ENCODE measurements at places on chromosomes 12 and 14.
A peak's percentile ranks its signal among the peaks of the same experiment; 100 is the strongest.

DNA sequence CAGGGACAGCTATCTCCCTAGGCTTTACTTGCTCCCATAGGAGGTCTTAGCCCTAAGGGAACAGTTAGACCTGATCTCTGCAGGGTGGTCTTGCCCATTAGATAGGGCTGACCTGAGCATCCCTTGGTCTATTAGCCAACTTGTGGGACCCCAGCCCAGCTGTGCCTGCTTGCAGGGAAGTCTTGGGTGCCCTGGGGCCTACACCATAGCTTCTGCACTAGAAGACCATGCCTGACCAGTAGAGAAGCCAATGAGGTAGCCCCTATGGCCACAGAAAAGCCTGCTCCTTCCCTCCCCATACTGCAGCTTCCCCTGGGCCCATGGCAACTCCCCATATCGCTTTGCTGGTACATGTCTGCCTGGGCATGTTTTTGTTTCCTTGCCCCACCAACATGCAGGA lies 1049.1 kb downstream of the TRHDE start:
- DNase-seq: no peak

GRCh38 chr14:42112108-42112507 lies 505.4 kb downstream of the LRFN5 start:
- DNase-seq: no peak

DNA sequence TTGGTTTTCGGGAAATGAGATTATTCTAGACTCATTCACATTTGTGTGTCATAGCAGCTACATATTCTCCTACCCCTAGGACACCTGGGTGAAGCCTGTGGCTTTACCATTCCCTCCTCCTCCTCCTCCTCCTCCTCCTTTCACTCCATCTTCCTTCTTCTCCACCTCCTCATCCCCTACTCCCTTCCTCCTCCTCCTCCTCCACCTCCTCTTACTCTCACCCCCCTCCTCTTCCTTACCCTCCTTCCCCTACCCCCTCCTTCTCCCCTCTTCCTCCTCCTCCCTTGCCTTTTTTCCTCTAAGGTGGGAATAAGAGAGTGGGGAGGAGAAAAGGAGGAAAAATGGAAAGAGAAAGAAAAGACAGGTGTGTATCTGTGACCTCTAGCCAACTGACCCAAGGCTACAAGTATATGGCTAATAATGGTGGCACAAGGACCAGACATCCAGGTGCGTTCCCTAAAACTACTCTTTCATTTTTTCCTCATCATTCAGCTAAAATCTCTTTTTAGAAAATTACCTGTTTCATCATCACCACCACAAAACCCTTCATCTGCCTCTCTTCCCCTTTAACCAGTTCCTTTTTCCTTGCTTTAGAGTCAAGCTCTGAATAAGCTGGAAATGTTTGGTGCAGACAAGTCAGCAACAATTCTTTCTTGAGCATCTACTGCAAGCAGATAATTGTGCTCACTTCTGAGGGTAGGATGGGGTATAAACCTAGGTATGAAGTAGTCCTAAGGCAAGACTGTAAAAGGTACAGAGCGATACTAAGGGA lies 149.8 kb upstream of the FOXN3 start:
- no peak for DNase-seq

DNA sequence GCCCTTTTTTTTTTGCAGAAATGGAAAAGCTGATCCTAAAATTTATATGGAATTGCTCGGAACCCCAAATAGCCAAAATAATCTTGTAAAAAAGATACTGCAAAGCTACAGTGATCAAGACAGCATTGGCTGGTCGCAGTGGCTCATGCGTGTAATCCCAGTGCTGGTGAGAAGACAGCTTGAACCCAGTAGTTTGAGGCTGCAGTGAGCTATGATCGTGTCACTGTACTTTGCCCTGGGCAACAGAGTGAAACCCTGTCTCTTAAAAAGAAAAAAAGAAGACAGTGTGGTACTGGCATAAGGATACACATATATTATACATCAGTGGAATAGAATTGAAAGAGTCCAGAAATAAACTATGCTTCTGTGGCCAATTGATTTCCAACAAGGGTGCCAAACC lies 5.4 kb downstream of the ITGB7 start:
- no peak for DNase-seq

DNA sequence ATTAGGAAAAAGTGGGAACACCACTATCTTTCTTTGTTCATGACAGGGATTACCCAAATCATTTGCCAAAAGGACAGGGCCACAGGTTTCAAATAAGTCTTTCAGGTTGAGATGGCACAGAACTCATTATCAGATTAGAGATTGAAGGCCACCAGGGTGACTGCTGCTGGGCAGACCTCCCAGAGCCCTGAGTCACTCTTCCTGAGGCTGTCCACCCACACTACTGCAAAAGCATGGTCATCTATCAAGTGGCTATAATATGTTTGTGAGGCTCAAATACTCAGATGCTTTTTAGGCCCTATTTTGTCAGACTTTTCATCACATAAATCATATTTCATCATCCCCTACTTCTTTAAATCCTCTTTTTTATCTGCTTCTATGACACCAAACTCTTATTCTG lies 155.3 kb upstream of the CCDC196 start:
- DNase-seq: no peak

- DNase-seq: no peak
These were observed 136.4 kb downstream of the SLC35F4 start for GRCh38 chr14:57729208-57730187.

- no peak for DNase-seq
These were observed 4.1 kb downstream of the SLC6A12 start for GRCh38 chr12:209851-210250.

DNA sequence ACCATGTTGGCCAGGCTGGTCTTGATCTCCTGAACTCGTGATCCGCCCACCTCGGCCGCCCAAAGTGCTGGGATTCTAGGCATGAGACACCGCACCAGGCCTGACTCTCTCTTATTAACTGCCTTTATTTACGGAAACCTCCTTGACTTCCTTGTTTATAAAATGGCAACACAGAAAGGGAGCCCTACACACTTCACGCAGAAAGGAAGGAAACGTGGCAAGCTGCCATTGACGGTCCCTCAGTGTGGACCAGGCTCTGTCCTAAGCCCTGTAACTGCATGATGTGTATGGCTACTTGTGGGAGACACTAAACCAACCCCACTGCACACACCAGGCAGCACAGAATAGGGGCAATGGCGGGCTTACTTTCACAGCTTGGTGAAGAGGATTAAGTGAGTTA lies 11.7 kb downstream of the CINP start:
- DNase-seq: no peak

GRCh38 chr12:67155863-67156262 lies 113.3 kb upstream of the CAND1 start:
- DNase-seq: no peak

DNA sequence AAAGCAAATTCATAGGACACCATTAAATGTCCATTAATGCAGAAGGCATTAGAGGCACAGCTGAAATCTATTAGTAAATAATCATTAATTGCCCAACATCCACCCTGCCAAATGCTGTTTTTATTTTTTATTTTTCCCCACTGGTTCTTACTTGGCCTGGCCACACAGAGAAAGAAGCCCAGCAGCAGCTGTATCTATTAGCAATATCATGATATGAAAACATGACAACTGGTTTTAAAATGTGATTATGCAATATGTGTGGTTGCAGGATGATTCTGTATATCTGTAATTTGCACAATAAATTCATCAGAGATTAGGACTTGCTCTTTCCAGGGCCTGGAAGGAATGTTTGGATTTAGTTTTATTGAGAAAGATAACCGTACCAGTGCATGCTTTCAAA lies 44.9 kb downstream of the SIX6 start:
- no peak for DNase-seq

GRCh38 chr12:73531752-73532151 lies 1005.9 kb upstream of the ATXN7L3B start:
- no peak for DNase-seq

- no peak for DNase-seq
These were observed 211.8 kb downstream of the ANO2 start for GRCh38 chr12:5733136-5733755.

- no peak for DNase-seq
These were observed 91.9 kb upstream of the RESF1 start for GRCh38 chr12:31867292-31867691.

- no peak for DNase-seq
These were observed 175.2 kb upstream of the GRIN2B start for GRCh38 chr12:14156606-14157005.

- no peak for DNase-seq
These were observed 77.2 kb downstream of the C2CD5 start for GRCh38 chr12:22467190-22467589.

DNA sequence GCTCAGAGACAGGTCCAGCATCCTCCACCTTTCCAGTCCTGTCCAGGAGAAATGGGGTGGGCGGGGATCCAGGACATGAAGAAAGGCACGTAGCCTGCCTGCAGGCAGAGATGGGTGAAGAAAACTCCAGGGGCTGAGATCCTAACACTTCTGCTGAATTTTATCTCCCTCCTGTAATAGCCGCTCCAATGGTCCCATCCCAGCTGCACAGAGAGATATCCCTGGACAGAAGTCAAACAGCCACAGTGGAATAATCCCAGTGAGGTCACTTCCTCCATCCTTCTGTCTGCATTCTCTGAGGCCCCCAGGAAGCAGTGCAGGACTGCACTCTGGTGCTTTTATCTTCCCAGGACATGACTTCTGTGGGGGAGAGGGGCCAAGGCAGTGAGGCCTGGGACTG lies 26.3 kb downstream of the KRT18 start:
- DNase-seq: peak; percentile 30

GRCh38 chr12:71686658-71687025 lies 760 bp downstream of the TMEM19 start:
- DNase-seq: no peak

GRCh38 chr12:6775185-6776174 lies 3.2 kb downstream of the LAG3 start:
- no peak for DNase-seq

DNA sequence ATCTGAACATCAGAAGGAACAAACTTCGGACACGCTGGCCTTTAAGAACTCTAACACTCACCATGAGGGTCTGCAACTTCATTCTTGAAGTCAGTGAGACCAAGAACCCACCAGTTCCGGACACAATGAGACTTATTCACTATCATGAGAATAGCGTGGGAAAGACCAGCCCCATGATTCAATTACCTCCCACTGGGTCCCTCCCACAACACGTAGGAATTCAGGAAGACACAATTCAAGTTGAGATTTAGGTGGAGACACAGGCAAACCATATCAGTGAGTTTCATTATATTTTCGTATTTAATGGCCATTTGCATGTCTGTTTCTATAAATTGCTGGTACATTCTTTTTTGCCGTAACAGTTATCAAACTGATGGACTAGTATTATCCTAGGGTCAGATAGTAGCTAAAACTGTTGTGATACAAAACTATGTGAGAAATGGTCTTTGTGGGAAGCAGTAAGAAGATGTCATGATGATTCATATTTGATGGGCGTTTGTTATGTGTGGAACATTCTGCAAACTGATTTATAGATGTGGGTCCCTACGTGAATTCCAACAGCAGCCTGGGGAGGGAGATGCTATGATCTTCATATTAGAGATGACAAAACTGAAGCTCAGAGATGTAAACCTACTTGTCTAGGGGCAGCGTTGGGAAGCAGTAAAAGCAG lies 282.4 kb upstream of the TMEM132C start:
- DNase-seq: no peak

DNA sequence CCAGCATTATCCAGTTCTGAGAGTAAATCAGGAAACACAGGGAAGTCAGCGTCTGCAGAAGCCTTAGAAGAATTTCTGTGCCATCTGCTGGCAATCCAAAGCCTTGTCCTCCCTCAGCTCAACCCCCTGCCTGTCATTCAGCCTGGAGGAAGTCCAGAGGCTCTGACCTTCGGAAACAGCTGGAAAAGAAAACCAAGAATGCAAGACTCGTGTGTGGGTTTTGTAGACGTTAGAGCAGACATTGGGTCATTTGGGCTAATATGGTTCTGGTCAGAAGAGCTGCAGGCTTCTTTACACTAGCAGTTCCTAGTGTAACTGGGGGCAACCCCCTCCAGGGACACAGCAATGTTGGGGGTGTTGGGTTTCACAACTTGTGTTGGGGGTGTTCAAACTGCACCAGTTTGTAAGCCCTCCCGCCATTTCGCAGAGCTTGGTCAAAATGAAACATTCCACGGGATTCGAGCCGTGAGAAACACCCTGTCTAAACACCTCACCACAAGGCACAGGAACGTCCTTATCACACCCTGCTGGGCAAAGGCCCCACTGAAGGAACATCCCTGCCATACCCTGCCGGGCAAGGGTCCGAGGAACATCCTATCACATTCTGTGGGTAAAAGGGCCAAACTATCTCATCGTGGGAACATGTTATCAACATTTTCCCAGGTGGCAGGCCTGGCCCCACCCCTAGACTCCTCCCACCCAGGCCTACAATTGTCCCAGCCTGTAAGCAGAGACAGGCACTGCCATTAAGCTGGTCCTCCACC lies 21.0 kb upstream of the SERPINA4 start:
- DNase-seq: no peak

DNA sequence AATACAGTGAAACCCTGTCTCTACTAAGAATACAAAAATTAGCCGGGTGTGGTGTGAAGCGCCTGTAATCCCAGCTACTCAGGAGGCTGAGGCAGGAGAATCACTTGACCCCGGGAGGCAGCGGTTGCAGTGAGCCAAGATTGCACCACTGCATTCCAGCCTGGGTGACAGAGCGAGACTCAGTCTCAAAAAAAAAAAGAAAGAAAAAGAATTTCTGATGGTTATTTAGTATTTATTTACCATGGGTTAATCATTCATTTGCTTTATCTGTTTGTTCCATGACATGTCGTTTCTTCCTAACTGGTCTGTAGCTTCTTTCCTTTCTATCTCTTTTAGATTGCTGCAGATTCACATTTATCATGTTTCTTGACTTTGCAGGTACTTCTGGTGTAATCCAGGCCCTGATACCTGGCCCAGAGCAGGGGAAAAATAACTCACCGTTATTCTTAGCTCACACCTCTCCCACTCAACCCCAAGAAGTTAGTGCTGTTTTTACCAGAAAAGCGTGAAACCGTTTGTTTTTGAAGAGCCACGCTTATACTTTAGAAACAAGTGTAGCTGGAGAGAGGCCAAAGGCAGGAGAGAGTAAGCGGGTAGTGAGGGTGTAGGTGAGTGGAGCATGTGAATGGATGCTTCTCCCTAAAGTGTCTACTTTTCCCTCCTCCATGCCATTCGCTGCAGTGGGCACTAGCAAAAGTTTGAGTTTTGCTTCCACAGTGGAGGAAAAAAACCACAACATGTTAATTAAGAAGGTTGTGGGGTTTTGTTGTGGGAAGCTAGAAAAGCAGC lies 45.4 kb downstream of the SRGAP1 start:
- no peak for DNase-seq

GRCh38 chr14:104644656-104645378 lies 40.2 kb upstream of the TMEM179 start:
- no peak for DNase-seq

DNA sequence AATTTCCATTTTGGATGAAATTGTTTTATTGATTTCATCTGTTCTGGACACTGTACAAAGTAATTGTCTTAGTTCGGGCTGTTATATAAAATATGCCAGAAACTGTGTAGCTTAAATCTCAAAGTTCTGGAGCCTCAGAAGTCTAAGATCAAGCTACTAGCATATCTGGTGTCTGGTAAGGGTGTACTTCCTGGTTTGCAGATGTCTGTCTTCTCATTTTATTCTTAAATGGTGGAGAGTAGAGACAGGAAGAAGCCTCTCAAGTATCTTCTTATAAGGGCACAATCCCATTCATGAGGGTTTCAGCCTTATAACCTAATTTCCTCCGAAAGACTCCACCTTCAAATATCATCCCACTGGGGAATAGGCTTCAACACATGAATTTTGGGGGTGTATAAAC lies 51.3 kb downstream of the MON2 start:
- no peak for DNase-seq

GRCh38 chr12:132393245-132393795 lies 63.9 kb upstream of the GALNT9 start:
- DNase-seq: no peak
